ENCODE measurements at places on chromosomes 16 and 17.

DNA sequence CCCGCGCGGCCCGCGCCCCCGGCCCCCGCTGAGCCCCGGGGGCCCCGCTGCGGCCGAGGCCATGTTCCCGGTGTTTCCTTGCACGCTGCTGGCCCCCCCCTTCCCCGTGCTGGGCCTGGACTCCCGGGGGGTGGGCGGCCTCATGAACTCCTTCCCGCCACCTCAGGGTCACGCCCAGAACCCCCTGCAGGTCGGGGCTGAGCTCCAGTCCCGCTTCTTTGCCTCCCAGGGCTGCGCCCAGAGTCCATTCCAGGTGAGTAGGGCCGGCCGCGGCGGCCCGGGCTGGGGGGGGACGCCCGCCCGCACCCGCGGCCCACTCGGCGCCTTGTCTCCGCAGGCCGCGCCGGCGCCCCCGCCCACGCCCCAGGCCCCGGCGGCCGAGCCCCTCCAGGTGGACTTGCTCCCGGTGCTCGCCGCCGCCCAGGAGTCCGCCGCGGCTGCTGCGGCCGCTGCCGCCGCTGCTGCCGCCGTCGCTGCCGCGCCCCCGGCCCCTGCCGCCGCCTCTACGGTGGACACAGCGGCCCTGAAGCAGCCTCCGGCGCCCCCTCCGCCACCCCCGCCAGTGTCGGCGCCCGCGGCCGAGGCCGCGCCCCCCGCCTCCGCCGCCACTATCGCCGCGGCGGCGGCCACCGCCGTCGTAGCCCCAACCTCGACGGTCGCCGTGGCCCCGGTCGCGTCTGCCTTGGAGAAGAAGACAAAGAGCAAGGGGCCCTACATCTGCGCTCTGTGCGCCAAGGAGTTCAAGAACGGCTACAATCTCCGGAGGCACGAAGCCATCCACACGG, 504 bp downstream of the MAZ start:
- H3K4me1 ChIP-seq, result peaks cover 61% of the 10 kb centered on the region
- H3K36me3 ChIP-seq, result peaks cover 18% of the 10 kb centered on the region
- peak overlapping the region; percentile 89 for H3K27ac ChIP-seq

- H3K27me3 ChIP-seq, result no peaks in the 10 kb centered on the region
- no peaks in the 10 kb centered on the region for H3K36me3 ChIP-seq
- H3K27ac ChIP-seq, result no peak overlapping the region
- H3K4me3 ChIP-seq, result no peak overlapping the region
- peak; percentile 91 for DNase-seq
- H3K4me1 ChIP-seq, result peaks cover 9% of the 10 kb centered on the region
Observed at GRCh38 chr16:2927010-2927646, 15.4 kb downstream of the FLYWCH1 start.

- H3K27ac ChIP-seq, result no peak overlapping the region
- no peaks in the 10 kb centered on the region for H3K4me1 ChIP-seq
- H3K27me3 ChIP-seq, result no peaks in the 10 kb centered on the region
- no peaks in the 10 kb centered on the region for H3K36me3 ChIP-seq
- no peak overlapping the region for H3K4me3 ChIP-seq
Observed at GRCh38 chr16:13315642-13316427, 414.4 kb downstream of the SHISA9 start.

DNA sequence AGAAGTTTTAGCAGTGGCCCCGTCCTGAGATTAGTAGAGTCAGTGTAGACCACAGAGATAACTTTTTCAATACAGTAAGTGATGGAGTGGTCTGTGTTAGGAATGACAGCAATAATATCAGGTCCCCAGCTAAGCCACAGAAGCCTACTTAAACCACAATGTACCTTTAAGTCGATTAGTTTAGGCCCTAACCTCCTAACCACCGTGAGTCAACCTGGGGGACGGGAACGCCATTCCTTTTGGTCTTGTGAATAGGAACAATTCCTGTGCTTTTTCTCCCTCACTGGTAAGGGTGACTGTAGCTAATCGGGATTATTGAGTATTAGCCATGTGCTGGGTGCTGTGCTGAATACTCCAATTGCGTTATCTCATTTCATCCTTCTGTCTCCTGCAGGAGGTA, 14.0 kb downstream of the YPEL2 start:
- H3K4me3 ChIP-seq, result no peak overlapping the region
- no peak for DNase-seq
- H3K4me1 ChIP-seq, result peaks cover 48% of the 10 kb centered on the region
- H3K27me3 ChIP-seq, result no peaks in the 10 kb centered on the region
- H3K36me3 ChIP-seq, result peaks cover 2% of the 10 kb centered on the region

DNA sequence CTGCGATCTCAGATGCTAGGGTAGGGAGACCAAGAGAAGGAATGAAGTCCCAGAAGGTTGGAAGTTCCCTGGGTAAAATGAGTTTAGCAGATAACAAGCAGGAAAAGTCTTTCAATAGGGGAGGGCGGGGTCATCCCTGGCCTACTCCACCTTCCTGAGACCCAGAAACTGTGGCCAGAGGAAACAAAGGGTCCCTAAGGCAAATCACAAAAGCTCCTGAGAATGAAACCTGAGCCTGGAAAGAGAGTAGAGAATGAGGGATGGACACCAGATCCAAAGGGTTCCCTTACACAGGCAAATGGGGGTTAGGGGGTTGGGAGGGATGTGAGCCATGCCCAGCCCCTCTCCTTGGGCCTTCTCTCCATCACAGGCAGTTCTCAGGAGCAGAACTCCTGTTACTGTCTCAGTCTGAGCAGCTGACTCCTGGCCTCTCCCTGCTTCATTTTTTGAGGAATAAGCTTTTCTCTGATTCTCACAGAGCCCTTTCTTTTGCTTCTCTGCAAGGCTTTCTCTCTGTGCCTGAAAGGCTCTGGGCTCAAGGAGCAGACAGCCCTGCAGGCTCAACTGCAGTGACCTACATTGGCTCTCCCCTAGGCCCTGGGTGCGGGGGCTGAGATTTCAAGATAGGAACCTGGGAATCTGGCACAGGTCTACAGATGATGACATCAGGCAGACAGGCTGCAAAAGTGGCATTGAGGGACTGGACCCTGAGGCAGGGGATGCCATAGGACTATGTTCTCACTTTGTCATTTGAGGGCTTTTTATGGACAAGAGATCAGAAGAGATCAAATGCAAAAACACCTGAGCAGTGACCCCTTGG, 9.8 kb upstream of the NR1D1 start:
- no peak overlapping the region for H3K4me3 ChIP-seq
- no peaks in the 10 kb centered on the region for H3K36me3 ChIP-seq
- DNase-seq, result no peak
- H3K27ac ChIP-seq, result no peak overlapping the region
- H3K4me1 ChIP-seq, result peaks cover 59% of the 10 kb centered on the region

DNA sequence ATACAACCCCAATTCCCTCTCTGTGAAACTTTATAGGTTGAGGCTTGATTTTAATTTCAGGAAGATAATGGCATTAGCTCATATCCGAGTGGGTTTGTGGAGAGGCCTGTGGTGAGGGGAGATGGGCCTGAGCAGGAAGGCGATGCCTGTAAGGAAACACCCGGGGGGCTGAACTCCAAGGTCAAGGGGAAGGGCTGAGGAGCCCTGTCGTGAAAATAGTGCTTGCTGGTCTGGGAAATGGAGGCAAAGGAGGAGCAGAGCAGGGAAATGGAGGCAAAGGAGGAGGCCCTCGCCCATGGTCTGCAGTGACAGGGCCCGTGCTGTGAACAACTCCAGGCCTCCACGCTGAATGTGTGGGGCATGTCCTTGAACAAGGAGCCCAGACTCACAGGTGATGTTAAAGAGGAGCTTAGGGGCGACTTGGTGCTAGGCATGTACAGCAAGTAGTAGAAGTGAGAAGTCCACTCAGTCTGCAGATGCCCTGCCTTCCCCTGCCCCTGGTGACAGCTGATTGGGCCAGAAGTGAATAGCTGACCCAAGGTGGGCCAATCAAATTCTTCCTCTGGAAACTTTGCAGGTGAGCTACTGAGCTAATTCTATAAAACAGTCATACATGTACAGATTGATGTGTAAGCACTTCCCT, 38.1 kb downstream of the MRPS23 start:
- no peak overlapping the region for H3K4me3 ChIP-seq
- no peak overlapping the region for H3K27ac ChIP-seq
- peaks cover 18% of the 10 kb centered on the region for H3K4me1 ChIP-seq
- H3K36me3 ChIP-seq, result no peaks in the 10 kb centered on the region

- no peaks in the 10 kb centered on the region for H3K27me3 ChIP-seq
- H3K4me1 ChIP-seq, result peaks cover 26% of the 10 kb centered on the region
- no peak overlapping the region for H3K4me3 ChIP-seq
Observed at GRCh38 chr17:2214047-2214928, 89.3 kb downstream of the SMG6 start.

- H3K4me3 ChIP-seq, result no peak overlapping the region
- H3K36me3 ChIP-seq, result no peaks in the 10 kb centered on the region
- H3K27me3 ChIP-seq, result no peaks in the 10 kb centered on the region
- DNase-seq, result no peak
Observed at GRCh38 chr17:16468428-16468992, 23.5 kb downstream of the LRRC75A start.

DNA sequence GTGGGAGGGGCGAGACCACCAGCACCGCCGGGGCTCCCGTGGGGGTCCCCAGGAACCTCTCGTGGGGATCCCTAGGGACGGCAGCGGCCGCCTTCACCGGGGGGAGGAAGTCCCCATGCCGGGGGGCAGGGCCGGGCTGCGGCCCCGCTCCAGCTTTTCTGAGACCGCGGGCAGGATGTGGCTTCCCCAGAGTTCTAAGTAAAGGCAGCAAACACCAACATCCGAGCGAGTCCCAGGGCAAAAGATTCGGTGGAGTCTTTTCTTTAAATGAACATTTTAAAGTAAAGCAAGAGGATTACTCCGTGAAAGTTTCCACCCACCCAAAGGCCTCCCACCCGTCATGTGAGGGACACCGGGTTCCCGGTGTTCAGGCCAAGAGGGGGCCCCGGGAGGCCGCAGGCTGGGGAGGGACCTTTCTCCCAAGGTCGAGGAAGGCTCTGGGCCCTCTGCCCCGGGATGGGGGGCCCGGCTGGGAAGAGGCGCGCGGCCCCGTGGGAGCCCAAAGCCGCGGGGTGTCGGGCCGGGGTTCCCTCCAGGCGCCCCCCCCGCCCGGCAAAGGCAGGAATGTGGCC, 137.2 kb upstream of the RPH3AL start:
- peaks cover 19% of the 10 kb centered on the region for H3K4me1 ChIP-seq
- peaks cover 24% of the 10 kb centered on the region for H3K27me3 ChIP-seq
- no peaks in the 10 kb centered on the region for H3K36me3 ChIP-seq
- H3K27ac ChIP-seq, result no peak overlapping the region

DNA sequence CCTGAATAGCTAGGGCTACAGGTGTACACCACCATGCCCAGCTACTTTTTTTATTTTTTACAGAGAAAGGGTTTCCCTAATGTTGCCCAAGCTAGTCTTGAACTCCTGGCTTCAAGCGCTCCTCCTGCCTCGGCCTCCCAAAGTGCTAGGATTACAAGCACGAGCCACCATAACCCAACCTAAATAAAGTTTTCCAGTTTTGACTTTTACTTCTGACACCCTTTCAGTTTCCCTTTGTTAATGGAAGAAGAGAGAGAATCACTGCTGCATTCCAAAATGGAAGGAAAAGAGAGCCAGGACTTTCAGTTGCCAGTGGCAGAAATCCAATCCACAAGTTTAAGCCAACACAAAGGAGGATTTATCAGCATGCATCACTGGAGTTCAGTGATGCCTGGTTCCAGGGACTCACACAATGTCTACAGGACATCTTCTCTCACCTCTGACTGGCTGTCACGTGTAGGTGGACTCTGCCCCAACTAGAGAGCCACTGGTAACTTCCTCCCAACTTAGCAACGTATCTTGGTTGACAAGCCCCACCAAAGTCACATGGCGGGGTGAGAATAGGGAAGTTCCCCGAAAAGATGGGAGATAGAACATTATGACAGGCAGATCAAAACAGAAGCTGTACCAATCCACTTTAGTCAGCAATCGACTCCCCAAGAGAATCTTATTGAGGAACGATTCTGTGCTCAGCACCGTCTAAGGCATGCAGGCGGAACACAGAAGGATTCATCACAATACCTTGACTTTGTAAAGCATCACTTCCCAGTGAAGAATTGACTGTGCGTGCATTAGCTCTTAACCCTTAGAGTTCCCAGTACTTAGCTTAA, 46.5 kb downstream of the GAS7 start:
- H3K4me3 ChIP-seq, result no peak overlapping the region
- no peaks in the 10 kb centered on the region for H3K36me3 ChIP-seq
- DNase-seq, result peak; percentile 78
- H3K27me3 ChIP-seq, result no peaks in the 10 kb centered on the region
- peaks cover 54% of the 10 kb centered on the region for H3K4me1 ChIP-seq

- no peaks in the 10 kb centered on the region for H3K4me1 ChIP-seq
- peak; percentile 30 for DNase-seq
- H3K4me3 ChIP-seq, result no peak overlapping the region
- no peaks in the 10 kb centered on the region for H3K27me3 ChIP-seq
- H3K27ac ChIP-seq, result no peak overlapping the region
Observed at GRCh38 chr17:9729034-9729650, 62.2 kb downstream of the DHRS7C start.

- peak within 1 kb of the TSS; percentile 72 for H3K4me3 ChIP-seq
- H3K36me3 ChIP-seq, result no peaks in the 10 kb centered on the region
- H3K27ac ChIP-seq, result peak within 1 kb of the TSS; percentile 55
- peak; percentile 90 for DNase-seq
Observed at GRCh38 chr17:40121181-40122135, at the start of gene MSL1. Gene MSL1, plus strand, starts transcription at chr17:40121971. Its CDS starts 642 bp downstream, at chr17:40122613.

DNA sequence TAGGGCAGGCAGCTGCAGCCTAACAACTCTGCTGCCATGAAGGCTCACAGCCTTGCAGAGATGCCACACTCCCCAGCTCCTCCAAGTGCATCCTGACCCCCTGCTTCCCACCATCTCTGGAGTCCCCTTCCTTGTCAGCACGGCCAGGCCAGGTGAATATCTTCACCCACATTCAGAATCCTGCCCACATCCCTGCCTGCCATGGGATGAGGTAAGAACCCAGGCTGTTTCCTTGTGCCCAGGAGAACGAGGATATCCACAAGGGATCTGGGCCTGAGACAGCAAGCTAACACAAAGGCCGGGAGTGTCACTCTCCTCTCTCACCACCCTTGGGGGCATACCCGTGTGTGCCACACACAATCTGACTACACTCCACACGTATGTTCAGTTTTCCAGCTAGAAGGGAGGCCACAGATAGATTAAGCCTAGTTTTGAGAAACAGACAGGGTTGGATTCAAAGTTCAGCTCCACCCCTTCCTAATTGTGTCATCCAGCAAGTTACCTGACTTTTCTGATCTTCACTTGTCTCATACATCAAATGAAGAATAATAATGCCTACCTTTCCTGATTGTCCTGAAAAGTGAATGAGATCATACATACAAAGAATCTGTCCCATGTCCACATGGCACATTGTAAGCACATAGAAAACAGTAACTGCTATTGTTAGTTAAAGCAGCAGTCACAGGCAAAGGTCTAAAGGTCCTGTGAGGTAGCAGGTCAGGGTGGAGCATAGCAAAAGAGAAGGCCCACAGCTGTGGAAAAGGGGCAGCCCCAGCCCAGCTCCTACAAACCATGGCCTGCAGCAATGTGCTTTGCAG, 17.4 kb upstream of the SUPT4H1 start:
- H3K36me3 ChIP-seq, result no peaks in the 10 kb centered on the region
- H3K4me3 ChIP-seq, result no peak overlapping the region
- H3K4me1 ChIP-seq, result peaks cover 30% of the 10 kb centered on the region
- H3K27ac ChIP-seq, result peak overlapping the region; percentile 6
- H3K27me3 ChIP-seq, result no peaks in the 10 kb centered on the region

- no peaks in the 10 kb centered on the region for H3K27me3 ChIP-seq
- H3K36me3 ChIP-seq, result no peaks in the 10 kb centered on the region
- no peak overlapping the region for H3K27ac ChIP-seq
- H3K4me3 ChIP-seq, result no peak overlapping the region
Observed at GRCh38 chr17:79628861-79629547, 18.2 kb upstream of the RBFOX3 start.

- no peaks in the 10 kb centered on the region for H3K27me3 ChIP-seq
- H3K4me3 ChIP-seq, result no peak overlapping the region
Observed at GRCh38 chr16:19071811-19072777, 4.7 kb downstream of the COQ7 start.

GRCh38 chr17:77322514-77323412, 182.0 kb downstream of the SEC14L1 start:
- peak overlapping the region; percentile 82 for H3K27ac ChIP-seq
- H3K4me3 ChIP-seq, result peak overlapping the region; percentile 44
- no peaks in the 10 kb centered on the region for H3K27me3 ChIP-seq
- DNase-seq, result peak; percentile 71

Data from B cell (primary cell).